ENCODE measurements at places on chromosomes 4 and X.

GRCh38 chr4:7993671-7994070 is 54.0 kb upstream of the AFAP1 start:
- no peak for DNase-seq

- no peak for DNase-seq
Measured at GRCh38 chrX:56762220-56762619, 33.2 kb downstream of the NBDY start.

DNA sequence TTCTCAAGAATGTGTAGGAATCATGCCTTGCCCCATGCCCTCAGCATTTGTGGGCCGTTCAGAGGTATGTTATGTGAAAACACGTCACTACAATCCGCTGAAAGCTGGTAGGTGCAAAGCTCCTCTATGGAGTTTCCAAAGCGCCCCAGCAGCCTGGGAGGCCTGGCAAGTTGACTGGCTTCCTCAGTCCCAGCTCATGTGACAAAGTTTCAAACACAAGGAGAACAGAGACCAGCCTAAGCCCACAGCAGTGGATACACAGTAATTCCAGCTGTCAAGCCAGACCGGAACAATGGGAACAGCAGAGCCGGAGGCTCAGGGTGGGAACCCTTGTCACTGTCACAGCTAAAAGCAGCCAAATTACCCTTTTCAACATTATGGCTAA is 33.5 kb downstream of the NAT8L start:
- DNase-seq, result no peak

DNA sequence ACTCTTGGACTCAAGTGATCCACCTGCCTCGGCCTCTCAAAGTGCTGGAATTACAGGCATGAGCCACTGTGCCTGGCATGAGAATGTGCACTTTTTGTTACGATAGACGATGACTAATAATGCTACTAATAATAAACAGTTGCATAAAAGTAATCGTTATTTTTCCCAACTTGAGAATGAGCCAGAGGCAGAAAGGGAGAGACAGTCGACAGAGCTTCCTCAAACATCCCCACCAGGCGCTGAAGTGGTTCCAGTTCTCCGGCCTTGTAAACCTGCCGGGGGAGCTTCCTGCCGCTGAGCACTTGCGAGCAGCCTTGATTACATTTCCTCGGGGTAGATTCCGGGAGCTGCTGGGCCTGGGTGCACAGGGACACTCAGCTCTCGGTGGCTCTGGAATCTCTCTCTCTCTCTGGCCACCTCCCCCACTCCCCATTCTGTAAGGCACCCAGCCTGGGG is 8.9 kb upstream of the HTRA3 start:
- no peak for DNase-seq

DNA sequence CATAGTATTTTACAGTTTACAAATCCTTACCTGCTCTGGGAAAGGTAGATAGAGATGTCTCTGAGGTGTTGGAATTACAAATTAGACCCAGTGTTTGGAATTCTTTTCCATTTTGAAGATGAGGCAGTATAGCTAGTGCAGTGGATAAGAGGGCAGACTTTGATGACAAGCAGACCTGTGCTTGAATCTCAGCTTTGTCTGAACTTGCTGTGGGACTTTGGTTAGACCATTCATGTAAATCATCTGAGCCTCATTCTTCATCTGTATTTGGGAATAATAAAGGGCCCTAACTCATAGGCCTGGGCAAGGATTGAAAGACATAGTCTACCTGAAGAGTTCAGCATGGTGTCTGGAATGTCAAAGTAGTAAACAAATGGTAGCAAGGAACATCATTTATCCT is 77.2 kb upstream of the BOD1L1 start:
- DNase-seq, result no peak

DNA sequence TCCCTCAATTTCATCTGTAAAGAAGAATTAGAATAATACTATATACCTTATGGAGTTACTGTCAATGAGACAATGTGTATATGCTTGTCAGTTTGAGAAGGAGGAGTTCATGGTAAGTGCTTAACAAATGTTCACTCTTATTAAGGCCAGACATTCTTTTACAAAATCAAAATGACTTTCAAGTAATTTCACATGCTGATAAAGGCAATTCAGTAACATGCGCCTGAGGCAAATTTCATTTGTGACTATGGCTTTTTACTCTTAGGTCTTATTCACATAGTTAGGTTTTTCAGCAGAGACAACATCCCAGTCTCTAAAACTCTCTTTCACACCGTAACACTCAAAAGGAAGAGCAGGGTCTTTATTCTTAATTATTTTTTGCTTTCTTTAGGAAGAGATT is 174.4 kb downstream of the CAMK2D start:
- no peak for DNase-seq

DNA sequence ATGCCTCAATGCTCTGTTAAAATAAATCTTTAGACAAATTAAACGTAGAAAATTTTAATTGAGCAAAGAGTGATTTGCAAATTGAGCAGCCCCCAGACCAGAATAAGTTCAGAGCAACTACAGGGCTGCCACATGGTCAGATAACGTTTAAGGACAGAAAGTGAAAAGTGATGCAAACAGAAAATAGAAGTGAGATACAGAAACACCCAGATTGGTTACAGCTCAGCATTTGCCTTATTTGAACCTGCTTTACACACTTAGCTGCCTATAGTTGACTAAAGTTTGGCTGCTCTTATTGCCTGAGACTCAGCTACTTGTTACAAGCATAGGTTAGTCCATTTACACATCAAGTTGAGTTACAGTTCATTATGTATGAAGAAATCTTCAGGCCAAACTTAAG is 1800.8 kb upstream of the PCDH10 start:
- DNase-seq, result no peak

DNA sequence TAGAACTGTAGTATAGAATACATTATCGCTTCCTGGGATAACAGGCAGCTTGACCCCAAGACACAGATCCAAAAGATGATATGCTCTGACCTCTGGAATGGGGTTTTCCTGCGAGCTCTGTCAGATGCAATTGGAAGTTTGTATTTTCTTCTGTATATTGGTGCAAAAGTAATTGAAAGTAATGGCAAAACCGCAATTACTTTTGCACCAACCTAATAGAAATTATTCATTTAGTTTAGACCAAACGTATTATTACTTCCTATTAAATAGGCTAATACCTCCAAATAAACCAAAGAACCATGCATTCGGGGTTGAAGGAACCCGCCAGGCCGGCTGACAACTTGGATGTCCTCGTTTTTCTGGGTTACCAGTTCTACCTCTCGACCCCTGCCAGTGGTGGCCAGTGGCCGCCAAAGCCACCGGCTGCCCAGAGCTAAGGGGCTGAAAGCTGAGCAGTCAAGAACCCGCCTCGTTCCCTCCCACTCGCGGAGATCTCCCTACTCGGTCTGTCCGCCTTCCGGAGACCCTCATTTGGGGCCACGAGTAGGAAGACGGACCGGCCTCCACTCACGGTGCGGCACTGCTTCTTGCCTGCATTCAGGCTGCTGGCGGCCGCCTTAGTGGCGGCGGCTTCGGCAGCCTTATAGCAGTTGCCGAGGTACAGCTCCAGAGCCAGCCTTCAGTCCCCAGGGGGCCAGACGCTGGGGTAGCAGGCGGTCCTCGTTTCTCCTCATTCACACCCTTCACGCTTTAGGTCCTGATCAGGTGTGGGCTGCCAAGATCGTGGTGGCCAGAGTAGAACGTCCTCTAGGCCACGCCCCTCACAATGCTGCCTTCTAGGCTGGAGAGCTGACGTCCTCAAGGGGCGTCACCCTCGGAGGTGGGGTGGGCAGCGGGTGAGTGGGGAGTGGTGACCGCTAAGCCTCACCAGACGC is 121.9 kb downstream of the RBMX2 start:
- DNase-seq, result no peak

- peak; percentile 74 for DNase-seq
Measured at GRCh38 chr4:14856062-14856933, 146.0 kb upstream of the CPEB2 start.

DNA sequence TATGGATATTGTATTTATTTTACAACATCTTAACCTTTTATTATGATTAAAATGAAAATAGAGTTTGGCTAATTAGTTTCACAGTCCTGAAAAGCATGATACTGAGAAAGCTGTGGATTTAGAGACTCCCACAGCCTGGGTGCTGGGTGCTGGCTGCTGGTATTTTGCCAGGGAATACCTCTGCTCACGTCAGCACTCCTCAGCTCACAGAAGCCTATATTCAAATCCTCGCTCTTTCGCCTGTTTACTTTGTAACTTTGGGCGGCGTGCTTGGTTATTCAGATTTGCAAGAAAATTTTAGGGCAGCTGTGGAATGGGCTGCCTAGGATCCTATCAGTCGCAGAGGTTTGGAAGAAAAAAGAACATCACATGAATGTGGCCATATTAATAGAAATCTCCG is 261.8 kb downstream of the DCTD start:
- DNase-seq, result no peak

DNA sequence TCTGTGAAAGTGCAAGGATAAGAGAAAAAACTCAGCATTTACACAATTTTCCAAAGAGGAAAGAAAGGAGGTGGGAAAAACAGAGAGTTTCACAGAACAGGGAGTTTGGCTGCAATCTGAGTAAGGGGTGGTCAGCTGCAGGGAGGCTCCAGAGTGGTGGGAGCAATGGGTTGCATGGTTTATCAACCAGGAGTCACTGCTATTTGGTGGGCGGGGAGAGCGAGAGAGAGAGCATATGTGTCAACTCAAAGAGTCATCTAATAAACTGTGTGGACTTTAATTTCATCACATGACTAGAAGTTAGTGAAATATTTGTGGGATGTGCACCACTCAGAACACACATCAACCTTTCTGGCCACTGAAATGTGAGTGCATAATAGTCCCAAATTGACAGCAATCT is 94.6 kb downstream of the FAM13A start:
- DNase-seq, result no peak

- DNase-seq, result no peak
Measured at GRCh38 chrX:87516717-87517121, 883 bp upstream of the KLHL4 start.

DNA sequence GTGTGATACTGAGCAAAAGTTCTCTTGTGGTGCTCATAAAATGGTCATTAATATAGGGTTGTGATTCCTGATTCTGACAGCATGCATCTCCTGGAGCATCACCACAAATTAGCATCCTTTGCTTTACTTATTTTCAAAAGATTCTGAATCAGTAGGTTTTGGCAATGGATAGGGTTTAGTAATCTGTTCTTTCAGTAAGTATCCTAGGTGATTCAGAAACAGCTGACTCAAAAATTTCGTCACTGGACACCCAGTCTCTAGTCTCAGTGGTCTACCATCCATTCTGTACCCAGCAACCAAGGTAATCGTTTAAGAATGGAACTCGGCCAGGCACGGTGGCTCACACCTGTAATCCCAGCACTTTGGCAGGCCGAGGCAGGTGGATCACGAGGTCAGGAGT is 4.1 kb downstream of the CBLL2 start:
- no peak for DNase-seq

DNA sequence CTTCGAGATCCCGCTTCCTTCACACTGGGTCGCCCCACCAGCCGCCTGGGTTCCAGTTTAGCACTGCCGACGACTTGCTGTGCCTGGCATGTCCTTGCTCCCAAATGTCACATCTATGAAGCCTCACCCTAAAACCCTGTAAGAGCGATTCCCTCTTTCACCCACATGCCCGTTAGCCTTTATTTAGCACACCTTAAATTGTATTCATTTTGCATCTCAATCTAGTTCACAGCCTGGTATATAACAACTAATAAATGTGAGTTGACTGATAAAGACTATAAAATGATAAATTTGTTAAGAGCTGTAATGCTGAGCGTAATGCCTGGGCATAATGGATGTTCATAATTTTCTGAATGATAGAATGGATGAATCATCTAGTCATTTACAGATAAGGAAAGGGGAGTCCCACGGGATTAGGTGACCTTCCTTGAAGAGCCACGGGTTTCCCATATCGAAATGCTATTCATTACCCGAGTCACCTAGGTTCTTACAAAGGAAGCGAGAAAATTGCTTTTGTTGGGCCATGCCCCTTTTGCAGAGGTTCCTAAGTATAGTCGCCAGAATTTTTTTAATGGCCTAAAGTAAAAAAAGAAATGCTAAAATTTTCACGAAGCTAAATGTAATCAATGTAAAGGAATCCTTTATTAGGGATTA is 1.1 kb upstream of the AP1S2 start:
- DNase-seq, result no peak

GRCh38 chrX:37926700-37927099 is 79.3 kb upstream of the DYNLT3 start:
- DNase-seq, result no peak

GRCh38 chr4:172721659-172722058 is 447.0 kb upstream of the GALNT7 start:
- DNase-seq, result no peak

DNA sequence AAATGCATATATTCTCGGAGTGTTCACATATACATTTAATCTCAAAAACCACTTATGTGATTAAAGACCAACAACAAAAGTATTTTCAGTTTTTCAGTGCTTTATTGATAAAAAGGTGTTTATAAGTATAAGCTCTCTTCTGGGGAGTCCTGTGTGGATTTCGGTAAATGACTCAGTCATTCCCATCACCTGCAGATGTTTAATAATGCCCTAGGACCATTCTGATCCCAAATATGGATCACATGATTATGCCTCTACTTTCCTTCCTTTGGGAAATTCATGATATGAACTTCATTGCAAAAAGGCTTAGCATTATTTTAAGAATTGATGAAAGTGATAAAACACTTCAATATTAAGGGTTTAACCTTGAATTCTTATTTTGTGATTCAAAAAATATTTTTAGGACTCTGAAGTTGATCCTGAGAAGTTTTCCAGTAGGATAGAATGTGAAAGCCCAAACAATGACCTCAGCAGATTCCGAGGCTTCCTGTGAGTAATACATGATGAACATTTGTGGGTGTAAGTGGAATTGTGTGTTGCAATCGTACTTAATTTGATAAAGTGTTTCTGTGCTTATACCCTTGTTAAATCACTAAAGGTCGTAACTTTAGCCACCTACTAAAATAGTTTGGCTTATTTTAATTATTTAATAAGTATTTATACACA is 40.2 kb downstream of the ATP10D start:
- DNase-seq, result no peak

- DNase-seq, result no peak
Measured at GRCh38 chrX:12080265-12080664, 58.0 kb upstream of the FRMPD4 start.

DNA sequence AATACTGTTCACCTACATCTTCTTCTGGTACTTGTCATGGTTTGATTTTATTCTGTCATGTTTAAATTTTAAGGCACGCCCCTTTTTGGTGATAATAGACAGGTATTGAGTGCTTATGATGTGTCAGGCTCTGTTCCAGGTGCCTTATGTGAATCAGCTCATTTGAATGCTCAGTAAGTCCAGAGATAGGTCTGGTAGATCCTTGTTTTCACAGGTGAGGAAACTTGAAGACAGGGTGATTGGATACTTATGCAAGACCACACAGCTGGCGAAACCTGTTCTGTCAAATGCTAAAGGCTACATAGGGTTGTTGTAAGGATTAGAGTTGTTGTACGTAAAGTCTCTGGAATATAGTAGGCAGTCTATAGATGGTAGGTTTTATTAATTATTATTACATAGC is 9.6 kb upstream of the SLC25A14 start:
- DNase-seq, result no peak
